CD4-positive, CD25-positive, alpha-beta regulatory T cell (primary cell): ENCODE measurements at places on chromosomes 11 and 22.

- peak; percentile 61 for DNase-seq
Observed at GRCh38 chr22:30940685-30941362, 27.8 kb downstream of the MORC2 start.

GRCh38 chr22:26479792-26480610, 3.6 kb downstream of the HPS4 start:
- DNase-seq = peak; percentile 16

GRCh38 chr11:1336836-1337646, 27.6 kb upstream of the TOLLIP start:
- peak; percentile 30 for DNase-seq

DNA sequence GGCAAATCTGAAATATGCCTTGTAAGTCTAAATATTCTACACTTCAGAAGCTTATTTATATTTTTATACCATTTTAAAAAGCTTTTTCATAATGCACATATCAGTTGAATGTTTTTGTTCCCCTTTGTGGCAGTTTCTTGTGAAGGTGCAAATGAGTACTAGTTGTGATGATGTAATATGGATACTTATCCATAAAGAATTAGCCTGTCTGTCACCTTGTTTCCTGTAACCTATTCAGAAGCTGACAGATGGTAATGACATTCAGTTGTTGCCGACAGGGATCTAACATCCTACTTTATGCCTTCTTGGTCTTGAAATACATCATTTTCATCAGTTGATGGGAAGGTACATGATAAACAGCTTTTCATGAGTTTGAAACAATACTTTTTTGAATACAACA, 2.9 kb downstream of the QSER1 start:
- DNase-seq = no peak

DNA sequence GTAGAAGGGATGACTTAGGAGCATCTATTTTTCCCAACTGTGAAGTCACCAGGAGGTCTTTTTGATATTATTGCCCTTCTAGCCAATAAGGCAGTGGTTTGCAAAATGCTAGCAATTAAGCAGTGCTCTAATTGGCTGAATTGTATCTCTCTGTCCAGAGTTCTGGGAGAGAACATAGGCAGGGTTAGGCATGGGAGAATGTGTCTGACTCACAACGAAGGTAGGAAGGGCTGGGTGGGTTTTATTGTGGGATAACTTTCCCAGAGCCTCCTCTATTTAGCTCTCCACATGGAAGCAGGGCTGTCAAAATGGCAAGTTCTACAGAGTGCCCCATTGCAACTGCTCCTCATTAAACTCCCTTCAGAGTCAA, 415.9 kb upstream of the CADM1 start:
- DNase-seq = no peak

GRCh38 chr22:36636916-36637315, 66.6 kb downstream of the CACNG2 start:
- DNase-seq = no peak

- no peak for DNase-seq
Observed at GRCh38 chr22:19085233-19085718, 36.9 kb downstream of the DGCR2 start.

DNA sequence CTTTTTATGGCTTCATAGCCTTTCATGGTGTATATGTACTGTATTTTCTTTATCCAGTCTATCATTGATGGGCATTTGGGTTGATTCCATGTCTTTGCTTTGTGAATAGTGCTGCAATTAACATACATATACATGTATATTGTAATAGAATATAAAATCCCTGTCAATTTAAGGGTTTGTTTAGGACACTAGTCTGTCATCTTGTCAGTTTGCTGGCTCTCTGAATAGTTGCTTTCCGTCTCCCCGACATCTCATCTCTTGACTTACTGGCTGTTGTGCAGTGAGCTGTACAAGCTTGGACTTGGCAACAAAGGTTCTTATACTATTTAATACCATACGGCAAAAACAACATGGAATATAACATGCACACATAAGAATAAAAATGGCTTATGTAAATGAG, 1487.5 kb downstream of the LRRC4C start:
- no peak for DNase-seq

DNA sequence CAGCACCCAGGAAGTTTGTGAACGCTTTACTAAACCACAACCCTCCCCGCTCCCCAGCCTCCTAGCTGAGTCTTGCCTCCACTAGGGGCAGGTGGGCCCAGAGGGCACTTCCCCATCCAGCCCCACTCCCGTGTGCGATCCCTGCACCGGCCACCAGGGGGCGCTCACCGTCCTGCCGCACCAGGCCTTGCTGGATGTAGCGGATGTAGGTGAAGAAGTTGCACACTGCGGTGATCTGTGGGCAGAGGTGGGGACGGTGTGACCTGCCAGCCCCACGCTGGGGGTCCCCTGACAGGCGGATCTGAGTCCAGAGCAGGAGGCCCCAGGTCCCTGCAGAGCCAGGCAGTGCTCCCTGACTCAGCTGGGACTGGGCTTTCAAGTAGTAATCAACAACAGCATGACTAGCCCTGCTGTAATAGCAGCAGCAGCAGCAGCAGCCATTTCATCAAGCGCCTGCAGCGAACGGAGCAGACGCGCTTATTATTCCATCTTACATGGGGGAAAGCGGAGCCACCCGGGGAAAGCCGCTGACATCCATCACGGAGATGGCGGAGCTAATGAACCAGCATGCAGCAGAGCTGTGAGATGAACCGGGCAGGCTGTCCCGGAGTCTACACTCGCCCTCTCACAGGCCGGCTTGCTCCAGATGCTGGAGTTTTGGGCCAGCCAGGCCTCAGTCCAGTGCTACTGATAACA, 7.9 kb upstream of the FADS3 start:
- peak; percentile 83 for DNase-seq

- DNase-seq = no peak
Observed at GRCh38 chr22:50032941-50033601, 20.5 kb upstream of the IL17REL start.

GRCh38 chr11:65796726-65797601, 10.1 kb downstream of the OVOL1 start:
- DNase-seq = no peak

- DNase-seq = no peak
Observed at GRCh38 chr11:62030071-62030684, 62.7 kb upstream of the FTH1 start.

GRCh38 chr22:26429458-26430286, 612 bp downstream of the ASPHD2 start:
- DNase-seq = peak; percentile 17

DNA sequence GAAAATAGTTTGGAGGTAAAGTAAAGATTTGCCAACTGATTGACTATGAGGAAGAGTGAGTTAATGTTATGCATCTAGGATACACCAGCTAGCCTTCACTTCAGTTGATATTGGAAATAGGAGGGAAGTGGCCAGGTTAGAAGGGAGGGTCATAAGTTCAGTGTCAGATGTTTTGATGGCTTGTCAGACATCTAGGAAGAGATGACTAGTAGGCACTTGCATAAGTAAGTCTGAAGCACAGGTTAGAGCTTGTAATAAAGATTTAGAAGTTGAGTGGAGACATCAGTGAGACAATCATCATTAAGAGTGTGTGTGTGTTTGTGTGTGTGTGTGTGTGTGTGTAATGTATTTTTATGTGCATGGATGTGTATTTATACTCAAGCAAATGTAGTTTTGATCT, 146.1 kb downstream of the OR4C45 start:
- DNase-seq = no peak

GRCh38 chr11:127199306-127199801, 198.8 kb upstream of the KIRREL3 start:
- DNase-seq = no peak
